ENCODE measurements at places on chromosomes 5 and 9.

GRCh38 chr5:173689171-173689736 is 72.8 kb upstream of the BOD1 start:
- DNase-seq, result no peak

DNA sequence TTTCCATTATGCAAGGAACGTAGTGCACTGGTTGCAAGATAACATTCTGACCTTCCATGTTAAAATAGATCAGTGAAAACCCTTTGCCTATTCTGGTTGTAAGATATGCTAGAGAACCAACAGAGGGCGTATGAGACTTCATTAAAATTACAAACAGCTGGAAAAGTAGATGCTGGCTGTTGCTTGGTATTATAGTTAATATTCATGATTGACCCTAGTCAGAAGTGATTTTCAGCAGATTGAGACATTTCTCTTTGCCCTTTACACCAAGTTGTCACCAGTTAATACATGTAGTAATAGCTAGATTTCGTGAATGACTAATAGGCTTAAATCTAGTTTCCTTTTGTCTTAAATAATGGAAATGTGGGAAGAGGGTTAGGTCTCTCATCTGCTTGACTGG is 13.8 kb upstream of the FGF18 start:
- DNase-seq, result no peak

- DNase-seq, result peak; percentile 12
Measured at GRCh38 chr5:66440202-66440680, 156.0 kb upstream of the MAST4 start.

DNA sequence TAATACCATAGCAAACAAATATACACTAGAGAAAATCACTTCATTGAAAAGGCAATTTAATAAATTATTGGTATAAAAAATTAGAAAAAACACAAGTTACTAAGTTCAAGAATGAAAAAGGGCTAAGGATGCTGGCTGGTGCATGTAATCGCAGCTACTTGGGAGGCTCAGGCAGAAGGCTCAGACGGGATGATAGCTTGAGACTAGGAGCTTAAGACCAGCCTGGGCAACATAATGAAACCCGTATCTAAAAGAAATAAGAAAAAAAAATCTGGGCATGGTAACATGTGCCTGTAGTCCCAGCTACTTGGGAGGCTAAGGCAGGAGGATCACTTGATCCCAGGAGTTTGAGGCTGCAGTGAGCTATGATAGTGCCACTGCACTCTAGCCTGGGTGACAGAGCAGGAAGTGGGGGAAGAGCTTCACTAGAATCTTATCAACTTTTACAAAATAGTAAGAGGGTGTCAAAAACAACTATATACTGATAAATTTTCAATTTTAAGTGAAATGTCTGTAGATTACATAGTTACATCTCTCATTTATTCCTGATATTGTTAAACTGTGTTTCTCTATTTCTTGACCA is 42.2 kb upstream of the PPP2CA start:
- DNase-seq, result no peak

GRCh38 chr5:76690704-76691466 is 25.0 kb upstream of the F2R start:
- DNase-seq, result no peak

GRCh38 chr9:8693464-8693863 is 893.9 kb upstream of the DMAC1 start:
- DNase-seq, result no peak

DNA sequence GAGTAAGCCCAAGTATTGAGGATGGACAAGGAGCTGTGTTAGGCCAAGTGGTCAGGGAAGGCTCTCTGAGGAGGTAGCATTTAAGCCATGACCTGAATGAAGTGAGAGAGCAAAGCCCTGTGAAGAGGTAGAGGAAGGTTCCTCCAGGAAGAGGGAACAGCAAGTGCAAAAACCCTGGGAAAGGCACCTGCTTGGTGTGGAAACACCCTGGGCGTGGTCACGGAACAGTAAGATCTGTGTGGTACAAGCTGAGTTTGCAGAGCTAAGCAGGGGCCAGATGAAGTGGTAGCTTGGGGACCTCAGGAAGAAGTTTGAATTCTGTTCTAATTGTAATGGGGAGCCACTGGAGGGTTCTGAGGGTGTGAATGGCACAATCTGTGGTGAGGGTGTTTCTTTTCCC is 310.2 kb downstream of the ARHGAP26 start:
- DNase-seq, result no peak

GRCh38 chr9:29439961-29440360 is 1866.7 kb upstream of the C9orf72 start:
- DNase-seq, result no peak

DNA sequence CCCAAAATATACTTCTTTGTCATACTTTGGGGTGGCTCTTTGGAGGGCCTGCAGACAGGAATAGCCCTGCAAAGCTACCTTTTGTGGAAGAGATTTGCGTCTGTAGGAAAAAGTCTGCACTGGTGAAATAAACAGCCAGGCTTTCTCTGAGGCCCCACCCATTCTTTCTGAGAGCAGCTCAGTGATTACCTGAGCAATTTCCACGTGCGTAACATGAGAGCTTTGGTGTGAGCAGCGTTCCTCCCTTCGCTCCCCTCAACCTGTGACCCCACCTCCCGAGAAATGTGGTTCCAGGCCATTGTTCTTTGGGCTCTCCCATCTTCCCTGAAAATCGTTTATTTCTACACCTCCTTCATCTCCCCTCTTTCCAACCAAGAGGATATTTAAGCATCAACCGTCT is 23.8 kb upstream of the FBP1 start:
- DNase-seq, result no peak

DNA sequence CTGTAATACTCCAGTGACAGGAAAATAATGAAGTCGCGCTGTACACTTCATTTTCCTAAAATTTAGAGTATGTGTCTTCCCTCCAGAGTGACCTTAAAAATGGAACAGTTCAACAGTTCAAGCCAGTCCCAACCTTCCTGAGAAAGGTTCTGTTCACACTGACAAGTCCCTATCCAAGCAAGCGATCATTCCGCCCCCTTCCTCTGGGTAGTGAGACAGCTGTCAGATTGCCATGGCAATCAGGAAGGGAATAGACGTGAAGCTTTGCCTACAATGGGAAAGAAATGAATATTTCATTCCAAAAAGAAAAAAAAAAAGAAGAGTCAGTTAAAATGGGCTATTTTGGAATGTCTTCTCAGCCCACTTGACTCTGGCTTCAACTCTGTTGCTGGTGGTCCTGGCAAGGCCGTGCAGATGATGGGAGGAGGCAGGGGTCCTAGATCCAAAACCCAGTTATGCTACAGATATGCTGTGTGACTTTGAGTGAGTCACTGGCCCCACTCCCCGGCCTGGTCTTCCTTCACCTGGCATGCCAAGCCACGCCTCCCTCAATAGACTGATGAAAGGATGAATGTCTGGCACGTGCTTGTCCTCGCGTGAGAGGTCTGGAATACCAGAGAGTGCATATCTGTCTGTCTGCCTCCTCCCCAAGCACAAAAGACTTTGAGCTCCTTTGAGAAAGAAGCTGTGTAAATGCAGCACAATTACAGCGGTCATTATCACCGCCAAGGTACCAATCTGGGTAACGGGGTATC is 165.8 kb upstream of the WWC1 start:
- DNase-seq, result no peak

All from renal pelvis (tissue), 12 donors.